H7 (cell line): ENCODE measurements at places on chromosomes 2 and 18. TPM values are rescaled to one million over a fixed set of nuclear protein-coding genes. Genes with fewer than 3 reads are reported as not detected.

The MREG gene
- 12.5 and 14.9 TPM in 2 replicates for total RNA-seq

The TEX44 gene
- not detected in 2 replicates for total RNA-seq

The PSD4 gene
- 1.5 and 1.9 TPM in 2 replicates for total RNA-seq

The OTOF gene
- 0.07 and 0.14 TPM in 2 replicates for total RNA-seq

DNA sequence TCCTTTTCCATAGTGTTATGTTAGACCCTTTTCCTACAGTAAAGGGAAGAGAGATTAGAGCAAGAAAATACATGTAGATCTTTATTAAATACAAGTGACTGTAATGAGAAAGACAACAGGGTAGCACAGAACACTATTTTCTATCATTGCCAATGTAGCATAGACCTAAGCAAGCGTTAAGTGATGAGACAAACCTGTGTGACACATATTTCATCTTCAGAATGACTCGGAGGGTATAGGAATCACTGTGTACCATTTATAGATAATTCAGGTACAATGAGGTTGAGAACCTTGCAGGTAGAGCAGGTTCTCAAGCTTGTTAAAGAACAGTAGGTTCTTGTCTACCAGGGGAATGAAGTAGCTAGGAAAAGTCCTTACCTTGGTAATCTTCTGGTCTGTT lies 15.9 kb downstream of the PDIA6 start:
- DNase-seq, result no peak

GRCh38 chr2:127071901-127072328 lies 35.0 kb downstream of the BIN1 start:
- no peak for DNase-seq

DNA sequence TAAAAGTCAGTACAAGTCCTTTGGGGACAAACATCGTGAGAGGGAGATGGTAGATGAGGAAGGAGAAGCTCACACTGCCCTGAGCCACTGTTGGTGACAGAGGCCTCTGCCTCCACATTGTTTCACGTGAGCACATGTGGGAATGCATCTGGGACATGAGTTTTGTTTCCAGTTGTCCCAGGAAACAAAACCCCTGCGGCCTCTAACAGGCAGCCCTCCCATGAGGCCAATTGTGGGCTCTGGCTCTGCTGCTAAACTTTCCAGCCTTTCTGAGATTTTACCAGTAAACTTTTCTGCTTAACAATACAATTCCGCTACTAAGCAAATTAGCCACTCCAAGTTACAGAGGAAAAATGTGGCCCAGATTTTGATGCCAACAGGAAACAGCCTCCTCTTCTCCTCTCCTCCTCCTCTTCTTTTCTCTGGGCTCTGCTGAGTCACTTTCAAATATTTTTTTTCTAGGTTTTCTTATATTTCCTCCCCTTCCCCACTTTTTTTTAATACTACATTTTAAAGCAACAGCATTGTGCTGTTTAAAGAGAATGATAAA lies 23.4 kb upstream of the LRRC30 start:
- no peak for DNase-seq
